ENCODE measurements at places on chromosomes 3 and 15.

DNA sequence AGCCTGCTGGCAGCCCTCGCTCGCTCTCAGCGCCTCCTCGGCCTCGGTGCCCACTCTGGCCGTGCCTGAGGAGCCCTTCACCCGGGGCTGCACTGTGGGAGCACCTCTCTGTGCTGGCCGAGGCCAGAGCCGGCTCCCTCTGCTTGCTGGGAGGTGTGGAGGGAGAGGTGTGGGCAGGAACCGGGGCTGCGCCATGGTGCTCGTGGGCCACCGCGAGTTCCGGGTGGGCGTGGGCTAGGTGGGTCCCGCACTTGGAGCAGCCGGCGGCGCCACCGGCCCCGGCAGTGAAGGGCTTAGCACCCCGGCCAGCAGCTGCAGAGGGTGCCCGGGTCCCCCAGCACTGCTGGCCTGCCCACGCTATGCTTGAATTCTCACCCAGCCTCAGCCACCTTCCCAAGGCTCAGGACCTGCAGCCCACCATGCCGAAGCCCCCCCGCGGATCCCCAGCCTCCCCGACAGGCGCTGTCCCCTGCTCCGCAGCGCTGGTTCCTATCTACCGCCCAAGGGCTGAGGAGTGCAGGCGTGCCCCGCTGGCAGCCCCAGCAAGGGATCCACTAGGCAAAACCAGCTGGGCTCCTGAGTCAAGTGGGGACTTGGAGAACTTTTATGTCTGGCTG is 863.3 kb downstream of the IGSF11 start:
- no peak for DNase-seq

GRCh38 chr15:82571722-82572222 is 31.5 kb upstream of the RPS17 start:
- DNase-seq: peak; percentile 57

DNA sequence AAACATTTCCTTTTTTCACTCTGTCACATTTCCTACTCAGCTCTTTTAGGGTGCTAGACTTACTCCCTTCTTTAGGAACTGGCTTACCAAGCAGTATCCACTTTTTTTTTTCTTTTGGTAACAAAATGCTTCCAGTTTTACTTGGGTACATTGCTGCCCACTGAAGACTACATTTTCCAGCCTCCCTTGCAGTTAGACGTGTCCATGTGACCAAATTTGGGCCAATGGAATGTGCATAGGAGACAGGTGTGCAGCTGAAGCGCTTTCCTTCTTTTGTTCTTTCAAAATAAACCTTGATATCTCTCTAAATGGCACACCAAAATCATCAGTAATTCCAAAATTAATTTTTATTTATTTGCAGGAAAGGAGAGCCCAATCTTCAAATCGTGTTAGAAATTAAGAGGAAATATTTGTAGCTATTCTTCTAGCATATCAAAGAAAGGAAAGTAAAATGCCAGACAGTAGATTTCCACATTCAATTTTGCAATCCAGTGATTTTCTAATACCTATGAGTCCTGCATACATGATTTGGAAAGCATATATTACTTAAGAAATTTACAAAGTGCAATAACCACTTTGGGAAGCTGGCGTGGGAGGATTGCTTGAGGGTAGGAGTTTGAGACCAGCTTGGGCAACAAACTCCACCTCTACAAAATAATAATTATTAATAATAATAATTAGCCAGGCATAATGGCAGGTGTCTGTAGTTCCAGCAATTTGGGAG is 422.0 kb upstream of the FRG2C start:
- no peak for DNase-seq

- no peak for DNase-seq
These were observed 7.9 kb upstream of the SOX2 start for GRCh38 chr3:181703601-181704420.

- no peak for DNase-seq
These were observed 36.9 kb downstream of the RBPMS2 start for GRCh38 chr15:64738226-64739095.

DNA sequence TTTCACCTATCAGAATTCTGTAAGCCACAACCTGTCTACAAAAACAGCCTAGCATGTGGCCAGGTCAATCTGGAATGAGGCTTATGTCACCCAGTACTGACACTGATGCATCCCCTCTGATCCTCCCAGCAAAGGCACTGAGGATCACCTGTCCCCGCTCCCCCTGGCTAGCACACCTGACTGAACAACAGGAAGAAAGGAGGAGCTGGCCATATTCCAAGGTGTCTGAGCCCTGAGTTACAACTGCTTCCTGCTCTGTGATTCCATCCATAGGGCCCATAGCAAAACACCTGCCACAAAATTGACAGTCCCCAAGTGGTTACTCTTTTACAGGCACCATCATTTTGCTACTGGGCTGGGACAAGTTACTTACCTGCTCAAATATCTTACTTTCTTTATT is 555.5 kb upstream of the CFAP20DC start:
- DNase-seq: no peak

DNA sequence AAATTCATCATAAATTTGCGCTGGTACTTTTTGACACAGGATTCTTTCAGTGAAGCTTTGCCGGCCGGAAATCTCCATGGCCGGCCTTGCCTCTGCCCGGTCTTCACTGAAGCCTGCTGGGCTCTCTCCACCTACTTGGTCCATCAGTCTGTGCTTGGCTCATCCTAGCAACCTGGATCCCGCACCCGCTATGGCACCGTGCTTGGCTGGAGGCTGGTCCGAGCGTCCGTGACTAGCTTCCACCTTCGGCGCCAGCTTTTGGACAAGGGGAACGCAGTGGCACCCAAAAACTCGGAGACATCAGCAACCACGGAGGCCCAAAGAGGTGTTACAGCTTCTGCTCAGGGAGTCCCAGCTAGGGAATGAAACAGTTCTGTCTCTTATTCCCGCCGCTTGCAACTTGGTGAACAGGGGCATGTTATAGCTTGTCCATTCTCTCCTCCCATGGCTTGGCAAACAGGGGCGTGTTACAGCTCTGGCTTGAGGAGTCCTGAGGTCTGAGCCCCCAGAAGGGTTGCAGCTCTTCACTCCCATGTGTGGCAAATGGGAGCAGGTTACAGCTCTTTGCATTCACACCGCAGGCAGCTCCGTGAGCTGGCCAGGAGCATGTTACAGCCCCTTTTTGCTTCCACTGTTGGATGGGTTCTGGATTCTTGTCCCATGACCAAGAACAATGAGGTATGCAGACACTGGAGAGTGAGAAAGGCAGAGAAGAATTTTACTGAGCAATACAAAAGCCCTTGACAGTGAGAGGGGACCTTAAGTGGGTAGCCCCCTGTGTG is 204.2 kb downstream of the DIPK2A start:
- DNase-seq: no peak

- DNase-seq: no peak
These were observed 257.0 kb downstream of the NR1D2 start for GRCh38 chr3:24202071-24202470.

- no peak for DNase-seq
These were observed 2.4 kb upstream of the LMCD1 start for GRCh38 chr3:8499181-8499611.

DNA sequence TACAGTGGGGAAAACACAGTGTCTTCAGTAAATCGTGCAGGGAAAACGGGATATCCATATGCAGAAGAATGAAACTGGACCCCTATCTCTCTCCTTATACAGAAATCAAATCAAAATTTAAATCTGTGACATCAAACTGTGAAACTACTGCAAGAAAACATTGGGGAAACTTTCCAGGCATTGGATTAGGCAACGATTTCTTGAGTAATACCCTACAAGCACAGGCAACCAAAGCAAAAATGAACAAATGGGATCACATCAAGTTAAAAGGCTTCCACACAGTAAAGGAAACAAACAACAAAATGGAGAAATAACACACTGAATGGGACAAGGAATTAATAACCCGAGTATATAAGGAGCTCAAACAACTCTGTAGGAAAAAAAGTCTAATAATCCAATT is 165.3 kb downstream of the PLCL2 start:
- no peak for DNase-seq

DNA sequence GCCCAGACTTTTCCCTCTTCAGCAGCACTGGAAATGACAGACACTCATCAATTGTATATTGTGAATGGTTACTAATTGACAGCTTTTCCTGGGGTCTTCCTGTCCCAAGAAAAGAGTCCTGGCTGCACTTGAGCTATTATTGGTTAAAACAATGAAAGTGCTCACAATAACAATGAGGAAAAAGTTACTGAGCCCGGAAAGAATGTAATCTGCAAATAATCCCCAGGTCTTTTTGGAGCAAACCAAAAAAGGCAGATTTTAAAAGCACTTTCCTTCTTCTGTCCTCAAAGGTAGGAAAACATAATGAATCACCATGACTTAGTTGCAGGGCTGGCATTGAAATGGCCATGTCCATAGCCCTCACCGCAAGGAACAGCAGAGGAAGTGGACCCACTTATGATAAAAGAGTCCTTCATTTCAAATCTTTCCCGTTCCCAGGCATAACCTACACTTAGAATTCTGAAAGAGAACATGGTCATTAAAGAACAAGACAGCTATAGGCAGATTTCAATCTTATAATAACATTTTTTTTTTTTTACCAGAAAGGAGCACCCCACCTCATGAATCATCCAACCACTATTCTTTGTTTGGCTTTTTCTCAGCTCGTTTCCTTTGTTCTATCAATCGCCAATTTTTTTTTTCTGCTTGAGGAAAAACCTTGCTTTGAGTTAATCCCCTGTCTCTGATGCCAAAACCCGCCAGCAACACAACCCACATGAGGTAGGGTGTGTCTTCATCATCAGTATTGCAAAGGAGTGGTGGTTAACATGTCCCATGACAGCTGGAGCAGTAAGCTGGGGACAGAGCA is 35.5 kb upstream of the ATP1B3 start:
- DNase-seq: no peak

- no peak for DNase-seq
These were observed 22.2 kb upstream of the BCL6 start for GRCh38 chr3:187767266-187768012.

DNA sequence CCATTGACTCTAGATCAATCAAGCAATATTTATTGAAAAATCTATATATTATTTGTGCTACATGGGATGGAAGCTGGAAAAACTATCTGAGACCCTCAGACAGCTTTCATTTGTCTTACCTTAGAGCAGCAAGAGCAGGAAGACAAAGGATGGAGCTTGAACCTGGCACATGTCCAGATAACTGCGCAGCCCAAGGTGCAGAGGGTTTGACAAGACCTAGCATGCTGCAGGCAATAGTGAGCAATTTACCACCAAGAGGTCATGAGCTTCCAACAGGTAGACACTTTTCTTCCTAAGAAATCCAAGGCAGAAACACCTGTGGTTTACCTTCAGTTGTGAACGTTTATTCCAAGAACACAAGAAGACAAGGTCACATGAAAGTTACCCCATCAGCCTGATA is 214.7 kb upstream of the NECTIN3 start:
- no peak for DNase-seq

- no peak for DNase-seq
These were observed 85.5 kb downstream of the LIPC start for GRCh38 chr15:58517252-58517681.

- peak; percentile 44 for DNase-seq
These were observed 142.4 kb downstream of the ANXA2 start for GRCh38 chr15:60255390-60255789.

DNA sequence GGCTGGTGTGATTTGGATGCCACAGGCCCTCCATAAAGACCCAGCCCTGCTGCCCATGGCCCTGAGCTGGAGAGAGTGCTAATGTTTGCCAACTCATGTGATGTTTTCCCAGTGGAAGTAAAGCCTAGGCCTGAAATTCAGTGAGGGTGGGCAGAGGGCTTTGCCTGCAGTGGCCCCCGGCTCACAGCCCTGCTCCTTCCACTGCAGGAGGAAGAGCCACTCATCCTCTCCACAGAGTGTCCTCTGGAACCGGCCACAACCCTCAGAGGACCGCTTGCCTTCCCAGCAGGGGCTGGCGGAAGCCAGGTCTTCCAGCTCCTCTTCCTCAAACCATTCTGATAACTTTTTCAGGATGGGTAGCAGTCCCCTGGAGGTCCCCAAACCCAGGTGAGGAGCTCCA is 13.9 kb upstream of the CPNE9 start:
- no peak for DNase-seq

DNA sequence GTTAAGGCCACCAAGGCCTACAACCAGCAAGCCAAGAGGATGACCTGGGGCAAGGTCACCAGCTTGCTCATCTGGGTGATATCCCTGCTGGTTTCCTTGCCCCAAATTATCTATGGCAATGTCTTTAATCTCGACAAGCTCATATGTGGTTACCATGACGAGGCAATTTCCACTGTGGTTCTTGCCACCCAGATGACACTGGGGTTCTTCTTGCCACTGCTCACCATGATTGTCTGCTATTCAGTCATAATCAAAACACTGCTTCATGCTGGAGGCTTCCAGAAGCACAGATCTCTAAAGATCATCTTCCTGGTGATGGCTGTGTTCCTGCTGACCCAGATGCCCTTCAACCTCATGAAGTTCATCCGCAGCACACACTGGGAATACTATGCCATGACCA is 3.6 kb downstream of the CXCR6 start:
- DNase-seq: no peak

- DNase-seq: no peak
These were observed 376.5 kb downstream of the TBL1XR1 start for GRCh38 chr3:176820764-176821163.

- DNase-seq: no peak
These were observed 54.5 kb downstream of the ACAD9 start for GRCh38 chr3:128933922-128934253.

- DNase-seq: no peak
These were observed 2.2 kb upstream of the RBP1 start for GRCh38 chr3:139541532-139542288.

DNA sequence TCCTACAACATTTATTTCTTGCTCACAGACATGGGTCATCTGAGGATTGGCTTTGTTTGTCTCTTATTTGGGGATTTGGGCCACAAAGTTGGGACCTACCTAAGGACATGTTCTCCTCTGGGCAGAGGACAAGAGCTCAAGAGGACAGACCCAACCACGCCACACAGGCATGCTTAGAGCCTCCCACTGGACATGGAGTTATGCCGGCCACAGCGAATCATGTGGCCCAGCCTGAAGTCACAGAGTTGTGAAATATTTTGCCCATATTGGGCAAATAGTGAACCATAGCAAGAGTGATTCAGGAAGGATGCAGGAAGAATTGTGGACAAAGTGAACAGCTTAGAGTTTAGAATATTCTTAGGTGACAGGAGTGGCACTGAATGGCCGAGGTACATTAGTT is 9.9 kb downstream of the TRAK1 start:
- peak; percentile 12 for DNase-seq

DNA sequence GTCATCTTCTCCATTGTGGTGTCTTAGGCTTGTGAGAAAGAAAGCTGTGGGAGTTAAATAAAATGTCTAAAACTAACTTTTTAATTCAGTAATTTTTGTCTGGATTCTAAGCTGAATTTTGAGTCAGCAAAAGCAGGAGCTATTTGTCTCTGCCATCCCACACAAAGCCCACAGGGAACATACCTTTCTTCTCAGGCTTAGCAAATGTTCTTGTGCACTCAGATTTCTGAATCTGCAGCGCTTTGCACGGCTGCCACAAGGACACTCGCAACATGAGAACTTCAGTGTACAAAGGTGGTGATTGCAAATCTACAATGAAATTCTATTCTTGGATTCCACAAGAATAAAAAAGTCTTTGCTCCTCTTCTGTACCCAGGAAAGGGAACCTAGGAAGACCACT is 88.2 kb upstream of the RNF7 start:
- no peak for DNase-seq

GRCh38 chr3:5974630-5975322 is 787.3 kb downstream of the EDEM1 start:
- DNase-seq: no peak
